ENCODE measurements at places on chromosomes 1 and 21.

GRCh38 chr1:231037585-231038517 is 2.2 kb downstream of the FAM89A start:
- DNase-seq: no peak

DNA sequence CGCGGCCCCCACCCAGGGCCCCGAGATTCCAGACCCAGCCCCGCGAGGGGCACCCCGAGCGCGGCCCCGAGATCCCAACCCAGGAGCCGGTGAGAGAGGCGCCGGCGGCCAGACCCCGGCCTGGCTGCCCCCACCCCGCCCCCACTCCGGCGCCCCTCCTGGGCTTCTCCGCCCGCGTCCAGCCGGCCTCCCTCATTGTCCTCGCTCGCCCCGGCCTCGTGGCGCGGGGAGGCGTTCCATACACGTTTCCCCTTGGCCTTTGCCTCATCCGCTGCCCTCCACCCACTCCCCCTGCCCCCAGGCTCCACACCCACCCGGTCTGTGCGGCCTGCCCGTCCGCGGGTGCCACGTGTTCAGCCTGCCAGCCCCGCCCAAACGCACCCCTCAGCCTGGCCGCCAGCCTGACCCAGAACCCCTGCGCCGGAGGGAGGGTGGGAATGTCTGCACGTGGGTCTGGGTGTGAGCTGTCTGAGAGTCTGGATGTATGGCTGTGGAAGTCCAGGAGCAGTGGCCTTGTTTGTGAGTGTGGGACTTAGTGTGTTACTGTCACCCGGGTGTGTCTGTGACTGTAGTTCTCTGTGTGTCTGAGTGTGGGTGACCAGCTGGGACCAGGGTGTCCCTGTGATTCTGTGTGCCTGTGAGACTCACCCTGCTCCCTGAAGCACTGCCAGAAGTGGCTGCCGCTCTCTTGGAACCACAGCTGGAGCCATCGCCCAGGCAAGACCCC is 681 bp downstream of the B4GALT2 start:
- DNase-seq: peak; percentile 36

- peak; percentile 73 for DNase-seq
Measured at GRCh38 chr1:116826818-116827606, 72.8 kb downstream of the CD2 start.

DNA sequence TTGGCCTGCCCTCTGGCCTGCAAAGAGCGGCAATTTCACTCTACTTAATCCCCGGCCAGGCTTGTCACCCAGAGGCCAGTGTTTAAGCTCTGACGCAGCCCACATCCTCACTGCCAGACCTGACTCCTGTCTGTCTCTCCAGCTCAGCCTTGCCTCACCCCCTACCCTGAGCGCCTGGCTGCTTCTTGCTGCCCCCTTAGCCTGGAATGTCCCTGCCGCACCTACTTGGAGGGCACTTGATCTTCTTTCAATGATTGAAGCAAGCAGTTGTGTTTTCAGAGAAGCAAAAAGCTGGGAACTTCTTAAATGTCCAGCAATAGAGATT is 87.4 kb upstream of the ZBTB40 start:
- DNase-seq: no peak

DNA sequence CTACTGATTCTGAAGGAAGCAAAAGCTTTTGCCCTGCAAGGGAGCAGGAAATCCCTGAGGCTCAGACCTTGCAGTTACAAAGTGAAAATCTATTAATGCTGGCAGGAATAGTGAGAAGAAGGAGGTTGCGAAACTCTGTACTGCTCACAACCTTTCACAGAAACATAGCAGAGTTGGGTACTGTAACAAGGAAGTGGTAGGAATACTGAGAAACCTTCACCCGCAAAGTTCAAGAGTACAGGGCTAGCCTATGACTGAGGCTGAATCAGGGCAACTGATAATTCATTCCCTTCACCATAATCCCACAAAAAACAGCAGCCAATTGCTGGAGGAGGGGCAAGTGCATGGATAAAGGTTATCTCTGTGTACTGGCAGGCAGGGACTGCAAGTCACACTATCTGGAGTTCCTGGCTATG is 23.9 kb upstream of the KCTD3 start:
- no peak for DNase-seq

DNA sequence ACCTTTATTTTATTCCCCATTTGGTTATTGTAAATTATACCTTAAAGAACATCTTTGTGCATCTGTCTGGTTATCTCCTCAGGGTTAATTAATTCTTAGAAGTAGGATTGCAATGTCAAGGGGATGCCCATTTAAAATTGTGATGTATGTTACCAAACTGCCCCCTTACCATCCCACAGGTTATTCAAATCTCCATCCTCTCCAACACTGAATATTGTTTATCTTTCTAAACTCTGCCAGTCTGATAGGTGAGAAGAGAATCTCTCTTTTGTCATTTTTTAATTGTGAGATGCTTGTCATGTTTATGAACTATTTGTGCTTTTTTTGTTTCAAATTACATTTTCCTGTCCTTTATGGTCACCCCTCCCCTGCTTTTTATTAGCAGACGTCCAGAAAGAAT is 55.8 kb downstream of the VWA5B1 start:
- DNase-seq: no peak

DNA sequence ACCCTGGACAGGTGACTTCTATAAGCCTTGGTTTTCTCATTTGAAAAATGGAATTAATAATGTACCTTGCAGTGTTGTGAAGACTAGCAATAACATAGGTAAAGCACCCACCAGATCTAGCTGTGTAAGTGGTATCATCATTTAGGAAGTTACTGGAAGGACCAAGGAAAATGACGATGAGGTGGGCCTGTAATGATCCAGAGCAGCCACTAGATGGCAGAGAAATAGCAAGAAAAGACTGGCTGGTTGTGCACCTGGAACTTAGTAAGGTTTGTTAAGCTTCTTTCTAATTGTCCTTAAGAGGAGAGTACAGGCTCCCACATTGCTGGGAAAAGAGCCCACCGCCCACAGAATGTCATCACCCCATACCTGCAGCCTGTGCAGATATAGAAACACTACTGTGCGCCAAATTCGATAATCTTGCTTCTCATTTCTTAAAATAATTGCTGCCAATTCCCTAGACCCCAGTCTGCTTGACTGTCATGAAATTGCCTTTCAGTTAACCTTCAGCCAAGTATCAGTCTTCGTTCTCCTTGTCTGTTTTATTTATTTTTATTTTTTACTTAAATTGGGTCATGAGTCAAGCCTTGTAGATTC is 37.2 kb downstream of the WNT4 start:
- no peak for DNase-seq

DNA sequence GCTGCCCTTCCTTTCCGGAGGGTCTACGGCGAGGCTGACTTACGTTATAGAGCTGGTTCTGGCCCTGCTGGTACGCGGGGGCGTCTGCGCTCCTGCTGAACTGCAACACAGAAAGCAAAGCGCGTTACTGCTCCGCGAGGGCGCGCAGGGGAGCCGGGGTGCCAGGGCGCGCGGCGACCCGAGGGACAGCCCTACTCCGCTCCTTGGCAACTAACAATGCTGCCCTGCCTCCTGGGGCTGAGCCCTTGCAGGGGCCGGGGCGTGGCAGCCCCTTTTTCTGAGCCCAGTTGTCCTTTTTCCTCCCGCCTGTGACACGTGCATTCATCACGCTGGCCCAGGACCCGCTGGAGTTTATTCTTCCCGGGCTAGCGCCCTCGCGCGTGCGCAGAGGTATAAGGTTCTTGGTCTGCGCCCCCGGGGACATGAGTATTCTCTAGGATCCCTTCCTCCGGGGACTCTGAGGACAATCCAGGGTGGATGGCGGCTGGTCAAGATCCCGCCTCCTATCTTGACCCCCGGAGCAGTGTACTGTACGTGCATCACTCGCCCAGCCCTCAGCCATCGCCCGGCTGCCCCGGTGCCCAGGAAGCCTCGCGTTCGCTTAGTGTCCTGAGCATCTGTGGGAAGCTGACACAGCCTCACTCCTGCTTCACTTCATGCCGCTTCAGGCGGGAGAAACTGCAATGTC is 78.9 kb downstream of the CD247 start:
- DNase-seq: peak; percentile 32

GRCh38 chr1:54986025-54986424 is 5.6 kb downstream of the TMEM61 start:
- DNase-seq: no peak

DNA sequence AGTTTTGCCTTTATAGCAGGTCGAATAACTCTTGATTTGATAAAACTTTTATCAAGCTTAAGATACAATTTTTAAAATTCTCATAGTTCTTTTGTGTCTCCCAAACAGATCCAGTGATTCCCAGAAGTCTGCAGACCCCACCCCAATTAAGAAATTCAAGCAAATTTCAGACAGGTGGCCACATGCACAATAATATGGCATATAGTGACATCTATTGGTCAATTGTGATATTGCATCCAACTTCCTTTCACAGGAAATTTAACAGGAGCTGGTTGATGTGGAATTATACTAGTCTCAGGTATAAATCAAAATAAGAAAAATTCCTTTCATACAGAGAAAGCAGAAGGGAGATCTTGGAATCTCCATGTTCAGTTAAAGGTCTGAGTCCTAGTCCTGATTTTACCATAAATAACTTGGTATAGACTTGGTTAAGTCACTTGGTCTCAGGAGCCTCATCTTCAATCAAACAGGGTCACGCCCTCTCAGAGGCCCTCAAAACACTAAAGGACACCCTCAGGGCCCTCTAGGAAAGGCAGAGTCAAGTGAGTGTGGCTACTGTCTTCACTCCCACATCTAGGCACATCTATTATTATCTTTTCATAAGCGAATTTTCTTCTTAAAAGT is 24.1 kb downstream of the PIGM start:
- no peak for DNase-seq

GRCh38 chr21:33981391-33982101 is 65.9 kb upstream of the ATP5PO start:
- no peak for DNase-seq

DNA sequence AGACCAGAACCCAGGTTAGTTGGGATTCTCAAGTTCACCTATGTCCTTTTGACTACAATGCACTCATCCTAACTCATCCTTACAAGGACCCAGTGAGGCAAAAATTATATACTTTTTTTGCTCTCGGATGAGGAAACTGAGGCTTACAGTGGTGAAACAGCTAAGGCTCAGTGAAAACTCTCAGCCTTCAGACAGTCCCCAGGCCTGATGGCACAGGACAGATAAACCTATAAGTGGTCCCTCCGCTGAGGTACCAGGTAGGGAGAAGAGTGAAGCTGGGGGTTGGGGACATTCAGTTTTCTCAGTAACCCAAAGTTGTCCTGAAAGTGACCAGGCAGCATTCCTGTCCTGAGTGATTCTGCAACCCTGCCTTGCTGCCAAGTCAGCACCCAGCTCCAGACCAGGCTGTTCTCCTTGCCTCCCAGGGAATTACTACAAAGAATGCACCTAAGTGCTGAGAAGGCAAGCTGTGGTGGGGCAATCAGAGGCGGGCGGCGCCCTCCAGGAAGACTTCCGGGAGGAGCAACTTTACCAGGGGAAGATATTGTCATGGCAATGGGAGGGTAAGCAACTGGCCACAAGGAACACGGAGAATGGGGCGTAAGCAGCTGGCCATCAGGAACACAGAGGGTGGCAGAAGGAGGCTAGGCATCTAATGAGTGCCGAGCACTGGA is 4.6 kb downstream of the TENT5B start:
- no peak for DNase-seq

GRCh38 chr21:39144191-39144590 is 39.1 kb downstream of the PSMG1 start:
- no peak for DNase-seq

- no peak for DNase-seq
Measured at GRCh38 chr1:84525779-84526178, 19.4 kb upstream of the GNG5 start.

DNA sequence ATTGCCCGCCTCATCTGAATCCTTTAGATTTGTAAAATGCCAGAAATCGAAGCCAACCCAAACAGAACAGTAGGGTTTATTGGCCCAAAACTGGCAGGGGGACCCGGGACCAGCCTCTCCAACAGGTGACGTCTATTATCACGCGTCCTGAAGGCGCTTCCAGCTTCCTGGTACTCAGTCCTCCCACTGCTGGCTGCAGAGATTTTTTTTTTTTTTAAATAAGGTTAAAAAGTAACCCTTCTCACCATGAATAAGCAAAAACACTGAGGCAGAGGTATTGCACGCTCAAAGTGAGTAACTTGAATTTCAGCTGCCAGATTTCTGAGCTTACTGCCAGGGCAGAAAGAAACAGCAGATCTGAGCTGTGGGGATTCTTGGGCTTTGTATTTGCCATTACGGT is 54.4 kb upstream of the GCLM start:
- DNase-seq: no peak

GRCh38 chr21:35849144-35849543 is 211.2 kb downstream of the SETD4 start:
- no peak for DNase-seq

DNA sequence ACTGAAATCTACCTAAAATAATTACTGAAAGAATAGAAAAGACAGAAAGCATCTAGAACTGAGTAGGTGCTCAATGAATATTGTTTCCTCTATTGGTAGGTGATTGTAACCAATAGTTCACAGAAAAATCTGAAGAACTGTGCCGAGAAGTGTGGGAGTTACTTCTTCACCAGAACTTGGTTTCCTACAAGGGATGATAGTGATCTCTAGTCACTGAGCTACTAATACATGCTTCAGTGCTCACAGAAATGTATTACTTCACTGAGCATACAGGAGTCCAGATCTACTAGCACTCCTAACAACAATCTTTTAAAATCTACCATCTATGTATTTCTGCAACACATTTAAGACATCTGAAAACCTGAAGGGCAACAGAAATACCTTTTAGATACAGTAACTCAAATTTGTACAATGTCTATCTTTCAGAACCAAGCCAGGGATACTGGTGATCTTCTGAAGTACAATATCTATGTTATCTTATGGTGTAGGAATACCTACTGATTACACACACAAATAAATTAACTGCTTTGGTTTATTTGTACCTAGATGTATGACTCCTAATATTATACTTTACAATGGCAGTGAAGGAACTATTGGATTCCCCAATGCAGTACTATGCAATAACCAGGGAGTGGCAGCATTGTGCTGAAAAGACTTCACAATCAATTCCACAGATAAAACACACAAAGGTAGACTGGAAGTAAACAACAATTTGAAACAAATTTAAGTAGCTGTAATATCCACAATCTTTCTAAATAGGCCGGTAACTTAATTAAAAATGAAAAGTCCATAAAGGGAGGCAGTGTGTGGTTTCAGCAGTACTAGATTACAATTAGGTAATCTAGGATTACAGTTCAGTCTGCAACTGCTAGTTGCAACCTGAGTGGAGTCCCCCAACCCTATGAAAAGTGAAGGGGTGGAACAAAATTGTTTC is 243.0 kb downstream of the SLC45A1 start:
- no peak for DNase-seq

DNA sequence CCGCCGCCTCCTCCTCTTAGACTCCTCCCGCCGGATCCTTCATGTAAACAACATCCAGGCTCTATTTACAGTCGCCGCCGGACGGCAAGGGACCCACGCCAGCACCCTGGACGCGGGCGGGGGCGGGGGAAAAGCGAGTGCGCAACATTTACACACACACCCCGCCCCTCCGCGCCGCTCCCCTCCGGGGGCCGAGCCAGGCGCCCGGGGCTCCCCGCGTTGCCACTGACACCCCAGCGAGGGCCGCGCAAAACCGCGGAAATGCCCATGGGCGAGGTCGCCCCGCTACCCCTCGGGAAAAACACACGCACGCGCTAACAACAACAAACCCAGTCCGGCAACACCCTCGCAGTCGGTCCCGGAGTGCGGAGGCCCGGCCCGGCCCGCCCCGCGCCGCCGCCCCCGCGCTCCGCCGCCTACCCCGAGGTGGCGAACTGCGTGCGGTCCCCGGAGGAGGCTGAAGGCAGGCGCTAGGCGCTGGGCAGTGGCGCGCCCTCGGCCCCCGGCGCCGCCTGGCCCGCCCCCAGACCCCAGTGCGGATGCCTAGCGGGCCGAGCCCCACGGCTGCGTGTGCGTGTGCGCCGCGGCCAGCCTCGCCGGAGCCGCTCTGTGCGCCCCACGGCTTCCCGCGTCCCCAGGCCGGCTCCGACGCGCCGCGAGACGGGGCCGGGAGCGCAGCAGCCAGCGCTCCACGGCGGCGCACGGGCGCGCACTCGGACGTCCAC is 81.1 kb upstream of the AK4 start:
- peak; percentile 77 for DNase-seq

Data from stimulated activated CD4-positive, alpha-beta T cell treated with anti-CD3 and anti-CD28 coated beads, Interleukin-2, amount 100 ng/mL, for 24 hours (primary cell).